ENCODE measurements at places on chromosomes 6 and 20.

DNA sequence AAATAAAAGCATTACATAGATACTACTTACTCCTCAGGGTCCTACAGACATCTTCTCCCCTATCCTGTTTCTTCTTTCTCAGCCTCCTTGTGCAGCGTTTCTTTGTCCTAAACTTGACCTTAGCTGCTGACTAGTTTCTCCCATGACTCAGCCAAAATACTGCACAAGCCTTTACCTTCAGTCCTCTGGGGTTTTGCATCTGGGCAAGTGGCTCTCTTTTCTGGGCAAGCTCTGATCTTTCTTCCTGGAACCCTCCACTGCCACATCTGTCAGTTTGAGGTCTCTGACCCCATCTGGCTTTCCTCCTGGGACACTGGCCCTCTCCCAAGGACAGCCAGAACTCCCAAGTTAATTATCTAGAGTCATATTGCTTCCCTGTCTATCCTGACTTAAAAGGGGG, 838.4 kb downstream of the DHX35 start:
- peak; percentile 17 for DNase-seq

GRCh38 chr20:10219993-10220750, 1.5 kb downstream of the SNAP25 start:
- DNase-seq, result no peak

GRCh38 chr20:53597030-53597482, 3.4 kb upstream of the ZNF217 start:
- DNase-seq, result no peak

GRCh38 chr6:5645328-5646290, 361.1 kb downstream of the NRN1 start:
- no peak for DNase-seq

- no peak for DNase-seq
Measured at GRCh38 chr6:3165631-3166534, 8.5 kb upstream of the TUBB2A start.

DNA sequence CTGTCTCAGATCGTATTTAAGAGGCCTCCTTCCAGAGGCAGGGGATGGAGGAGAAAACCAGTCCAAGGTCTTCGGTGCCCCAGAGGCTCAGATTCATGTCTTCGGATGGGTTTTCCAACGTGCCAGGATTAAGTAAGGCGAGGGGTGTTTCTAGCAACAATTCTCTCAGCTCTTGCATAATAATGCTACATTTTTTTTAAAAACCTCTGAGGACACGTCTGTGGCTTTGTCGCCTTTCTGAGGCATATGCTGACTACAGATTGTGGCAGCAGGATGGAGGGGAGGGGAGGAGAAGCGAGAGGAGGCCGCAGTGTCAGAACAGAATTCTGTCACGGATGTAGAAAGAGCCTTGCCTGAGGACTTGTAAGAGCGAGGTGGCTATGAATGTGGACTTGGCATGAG, 17.7 kb upstream of the CCDC167 start:
- no peak for DNase-seq

- DNase-seq, result no peak
Measured at GRCh38 chr6:22025468-22026163, 271.2 kb downstream of the PRL start.

- no peak for DNase-seq
Measured at GRCh38 chr6:23635150-23635549, 490.9 kb upstream of the NRSN1 start.

DNA sequence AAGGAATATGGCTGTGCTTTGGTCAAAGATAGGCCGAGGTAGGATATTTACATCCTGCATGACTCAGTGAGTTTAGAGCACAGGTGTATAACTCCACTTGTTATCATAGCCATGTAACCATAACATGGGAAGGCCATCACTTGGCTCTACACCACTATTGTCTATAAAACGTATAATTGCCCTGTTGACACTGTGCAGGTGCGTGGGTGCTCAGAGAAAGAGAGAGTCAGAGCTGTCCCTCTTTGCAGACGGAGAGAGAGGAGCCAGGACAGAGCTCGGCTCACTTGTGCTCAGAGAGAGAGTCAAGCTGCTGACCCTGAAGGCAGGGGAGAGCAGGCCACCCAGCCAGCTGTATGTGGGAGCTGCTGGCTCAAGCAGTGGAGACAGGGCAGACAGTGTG, 46.0 kb downstream of the OR2B6 start:
- DNase-seq, result no peak

- DNase-seq, result no peak
Measured at GRCh38 chr20:7362601-7363000, 577.7 kb downstream of the HAO1 start.

- no peak for DNase-seq
Measured at GRCh38 chr20:50470264-50470858, 39.8 kb upstream of the PTPN1 start.

DNA sequence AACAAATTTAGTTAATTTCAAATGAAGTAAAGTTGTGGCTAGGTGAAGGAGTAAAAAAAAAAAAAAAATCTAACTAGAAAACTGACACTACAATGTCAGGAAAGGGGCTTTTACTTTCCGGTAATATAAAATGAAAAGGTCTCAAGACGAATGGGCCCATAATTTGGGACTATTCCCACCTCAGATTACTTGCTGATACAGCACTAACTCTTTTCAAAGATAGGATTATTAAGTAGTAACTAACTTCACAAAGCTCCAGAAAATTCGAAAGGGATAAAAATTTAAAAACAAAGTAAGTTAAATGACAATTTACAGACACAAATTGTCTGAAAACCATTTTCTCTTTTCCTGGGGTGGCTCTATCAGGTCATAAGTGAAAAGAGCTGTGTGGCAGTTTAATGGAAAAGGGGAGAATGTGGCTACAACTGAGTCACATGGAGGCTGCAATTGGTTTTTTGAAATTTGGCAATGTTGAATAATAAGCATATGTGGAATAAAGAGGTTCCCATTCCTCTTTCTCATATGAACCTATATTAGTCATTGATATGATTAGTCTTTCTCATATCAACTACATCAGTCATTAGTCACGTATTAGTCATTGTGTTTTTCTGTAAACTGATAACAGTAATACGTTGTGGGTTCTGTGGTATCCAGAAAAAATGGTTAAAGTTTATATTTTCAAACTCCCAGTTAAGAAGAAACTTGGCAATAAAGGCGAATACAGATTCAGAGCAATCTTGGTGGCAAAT, 78.0 kb downstream of the RWDD2A start:
- peak; percentile 77 for DNase-seq

DNA sequence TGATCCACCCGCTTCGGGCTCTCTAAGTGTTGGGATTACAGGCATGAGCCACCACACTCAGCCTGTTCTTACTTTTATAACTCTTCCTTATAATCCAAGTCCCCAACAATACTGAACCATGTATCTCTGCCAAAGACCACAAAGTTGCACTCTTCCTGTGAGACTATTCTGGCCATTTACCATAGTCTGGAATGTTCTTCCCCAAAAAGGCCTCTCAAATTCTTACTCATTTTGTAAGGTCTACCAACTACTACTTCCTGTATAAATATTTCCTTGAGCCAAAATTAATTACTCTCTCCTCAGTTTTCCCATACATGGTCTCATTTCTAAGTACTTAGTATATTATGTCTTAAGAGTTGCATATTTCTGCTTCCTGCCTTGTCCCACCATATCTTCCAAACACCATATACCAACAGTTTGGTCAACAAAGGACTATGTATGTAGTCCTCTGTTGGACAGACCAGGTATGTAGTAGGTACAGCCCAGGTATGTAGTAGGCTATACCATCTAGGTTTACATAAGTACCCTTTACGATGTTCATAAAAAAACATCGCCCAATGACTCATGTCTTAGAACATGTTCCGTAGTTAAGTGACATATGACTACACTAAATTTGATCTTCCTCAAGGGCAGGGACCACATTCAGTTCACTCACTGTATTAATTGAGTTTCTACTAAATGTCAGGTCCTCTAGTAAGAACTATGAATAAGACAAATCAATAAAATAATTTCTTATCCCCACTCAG, 22.0 kb downstream of the RANBP9 start:
- DNase-seq, result no peak

DNA sequence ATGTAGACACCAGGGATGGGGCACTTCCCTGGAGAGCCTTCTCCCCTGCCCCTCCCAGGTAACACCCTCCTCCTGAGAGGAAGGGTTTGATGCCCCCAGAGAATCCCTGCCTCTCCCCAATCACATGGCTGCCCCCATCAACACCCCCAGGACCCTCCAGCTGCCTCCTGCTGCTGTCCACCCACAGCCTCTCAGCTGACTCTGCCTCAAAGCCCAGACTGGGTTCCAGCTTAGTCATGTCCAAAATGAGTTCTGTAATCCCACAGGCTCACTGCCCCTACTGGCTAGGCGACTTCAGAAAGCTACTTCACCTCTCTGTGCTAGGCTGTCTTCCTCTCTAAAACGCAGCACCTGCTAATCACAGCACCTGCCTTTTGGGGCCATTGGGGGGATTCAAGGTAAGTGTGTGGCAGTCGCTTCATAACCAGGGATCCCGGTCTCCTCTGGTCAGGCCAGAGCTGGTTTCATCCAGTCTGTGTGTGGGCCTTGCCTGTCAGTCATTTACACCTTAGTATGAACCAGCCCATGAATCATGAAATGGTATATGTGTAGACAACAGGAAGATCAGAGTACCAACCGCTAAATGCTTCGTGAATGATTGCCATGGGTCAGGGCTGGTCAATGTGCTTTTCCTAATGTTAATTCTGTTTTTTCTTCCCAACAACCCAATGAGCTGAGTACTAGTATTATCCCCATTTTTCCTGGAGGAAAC, 40.4 kb downstream of the TFEB start:
- no peak for DNase-seq

DNA sequence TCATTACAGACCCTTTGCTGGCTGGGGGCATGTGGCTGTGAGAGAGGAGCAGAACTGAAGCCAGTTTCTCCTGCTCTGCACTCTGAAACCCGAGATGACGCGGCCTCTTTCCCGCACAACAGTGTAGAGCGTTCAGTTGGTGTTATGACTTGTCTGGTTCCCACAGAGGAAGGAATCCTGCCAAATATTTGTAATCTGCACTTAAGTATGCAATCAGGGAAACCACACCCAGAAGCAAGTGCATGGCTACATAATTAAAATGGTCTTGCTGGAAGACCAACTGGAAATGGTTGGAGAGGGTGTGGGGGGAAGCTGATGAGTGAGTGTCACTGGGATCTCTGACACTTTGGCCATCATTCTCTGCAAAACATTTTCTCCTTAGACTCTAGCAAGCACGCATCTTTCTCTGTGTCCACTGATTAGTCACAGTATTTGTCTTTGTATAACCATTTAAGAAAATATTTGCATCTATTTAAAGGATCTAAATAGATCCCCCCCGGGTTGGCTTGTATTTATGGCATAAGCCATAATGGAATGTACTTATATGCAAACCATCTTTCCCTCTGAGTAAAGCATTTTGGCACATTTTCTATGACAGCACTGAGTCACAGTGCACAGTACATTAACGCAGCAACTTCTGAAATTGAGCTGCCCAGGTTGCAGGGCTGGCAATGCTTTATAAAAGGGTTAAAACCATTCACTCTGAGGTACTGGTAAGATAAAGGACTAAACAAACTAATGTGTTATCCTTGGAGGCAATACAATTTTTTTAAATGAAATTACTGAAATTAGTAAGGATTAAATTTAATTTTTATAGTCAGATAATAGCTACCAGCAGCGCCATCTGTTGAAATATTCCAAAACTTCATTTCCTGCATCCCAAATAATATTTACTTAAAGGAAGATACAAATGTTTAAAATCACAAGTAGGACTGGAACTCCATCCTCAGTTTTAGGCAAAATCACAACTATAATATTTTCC, 76.7 kb downstream of the FOXC1 start:
- DNase-seq, result peak; percentile 99

- DNase-seq, result peak; percentile 51
Measured at GRCh38 chr6:148968771-148969602, 222.2 kb downstream of the UST start.

- no peak for DNase-seq
Measured at GRCh38 chr20:3405696-3406358, 1.6 kb downstream of the DNAAF9 start.

- DNase-seq, result no peak
Measured at GRCh38 chr6:49220293-49220692, 242.8 kb downstream of the MMUT start.

DNA sequence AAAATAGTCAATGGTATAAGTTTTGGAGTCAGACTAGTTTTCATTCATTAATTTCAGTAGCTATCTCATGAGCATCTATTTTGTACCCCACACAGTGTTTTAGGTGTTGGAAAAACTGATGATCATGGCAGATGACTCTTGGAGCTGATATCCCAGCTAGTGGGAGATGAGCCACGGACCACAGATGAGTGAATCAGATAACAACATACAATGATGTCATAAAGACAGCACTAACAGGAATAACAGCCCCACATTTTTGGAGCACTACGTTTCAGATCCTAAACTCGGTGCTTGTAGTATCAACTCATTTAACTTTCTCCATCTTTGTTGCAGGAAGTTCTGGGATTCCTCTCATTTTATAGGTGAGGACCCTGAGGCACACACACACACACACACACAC, 67.8 kb upstream of the EDN3 start:
- no peak for DNase-seq

DNA sequence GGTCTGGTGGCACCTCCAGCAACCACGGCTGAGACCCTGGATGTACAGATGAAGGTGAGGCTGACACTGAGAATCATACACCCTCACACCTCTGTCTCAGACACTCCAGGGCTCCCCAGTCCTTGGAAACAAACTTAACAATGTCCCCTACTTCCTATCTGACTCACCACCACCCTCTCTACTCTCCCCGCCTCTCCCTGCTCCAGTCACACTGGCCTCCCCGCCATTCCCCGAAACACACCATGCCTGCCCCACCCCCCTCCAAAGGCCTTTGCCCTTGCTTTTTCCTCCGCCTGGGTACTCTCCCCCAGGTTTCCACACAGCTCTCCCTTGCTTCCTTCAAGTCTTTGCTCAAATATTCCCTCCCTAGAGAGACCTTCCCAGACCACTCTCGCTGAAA, 16.3 kb downstream of the BPI start:
- DNase-seq, result no peak

All from AG04449 (cell line).